ENCODE measurements at places on chromosomes 12 and 14.
A peak's percentile ranks its signal among the peaks of the same experiment; 100 is the strongest.

- no peak for DNase-seq
Measured at GRCh38 chr12:108711489-108712164, 19.7 kb downstream of the CORO1C start.

- no peak for DNase-seq
Measured at GRCh38 chr12:49796155-49796554, 32.1 kb downstream of the NCKAP5L start.

- no peak for DNase-seq
Measured at GRCh38 chr14:105483300-105484068, 3.2 kb upstream of the CRIP1 start.

GRCh38 chr12:68036642-68037041 is 47.4 kb downstream of the IFNG-AS1 start:
- no peak for DNase-seq

DNA sequence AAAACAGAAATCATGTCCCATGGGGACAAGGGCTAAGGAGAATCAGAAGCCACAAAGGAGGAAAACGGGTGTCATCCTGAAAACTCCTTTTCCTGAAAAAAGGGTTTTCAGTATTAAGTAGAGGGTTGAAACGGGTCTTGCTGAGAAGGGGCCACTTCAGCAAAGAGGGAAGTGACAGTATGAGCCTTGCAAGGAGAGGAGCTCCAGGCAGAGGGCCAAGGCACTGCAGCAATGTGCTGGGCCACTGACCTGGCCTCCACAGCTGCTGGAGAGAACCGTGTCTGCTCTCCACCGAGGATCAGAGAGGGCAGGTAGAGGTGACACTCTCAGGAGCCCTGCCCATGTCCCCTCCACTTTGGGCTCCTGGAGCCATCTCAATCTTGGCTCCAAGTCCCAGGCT is 103.3 kb downstream of the NCOR2 start:
- no peak for DNase-seq

DNA sequence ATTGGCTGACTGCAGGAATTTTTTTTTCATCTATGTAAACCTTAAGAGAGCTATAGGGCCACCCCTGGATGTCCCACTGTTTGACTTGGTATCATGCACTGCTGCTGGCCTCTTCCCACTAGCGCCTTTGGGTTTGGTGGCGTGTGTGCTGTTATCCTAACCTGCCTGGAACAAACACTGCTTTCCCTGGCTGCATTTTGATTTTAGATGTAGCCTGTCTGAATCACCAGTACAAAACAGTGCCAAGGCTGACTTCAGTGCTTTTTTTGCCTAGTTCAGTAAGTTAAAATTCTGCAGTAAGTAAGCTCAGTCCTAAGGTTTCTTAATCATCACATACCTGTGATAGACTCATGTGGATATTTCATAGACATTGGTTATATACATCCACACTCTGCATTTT is 99.2 kb downstream of the EML1 start:
- DNase-seq = no peak

- DNase-seq = no peak
Measured at GRCh38 chr12:30466093-30466585, 229.5 kb downstream of the IPO8 start.

DNA sequence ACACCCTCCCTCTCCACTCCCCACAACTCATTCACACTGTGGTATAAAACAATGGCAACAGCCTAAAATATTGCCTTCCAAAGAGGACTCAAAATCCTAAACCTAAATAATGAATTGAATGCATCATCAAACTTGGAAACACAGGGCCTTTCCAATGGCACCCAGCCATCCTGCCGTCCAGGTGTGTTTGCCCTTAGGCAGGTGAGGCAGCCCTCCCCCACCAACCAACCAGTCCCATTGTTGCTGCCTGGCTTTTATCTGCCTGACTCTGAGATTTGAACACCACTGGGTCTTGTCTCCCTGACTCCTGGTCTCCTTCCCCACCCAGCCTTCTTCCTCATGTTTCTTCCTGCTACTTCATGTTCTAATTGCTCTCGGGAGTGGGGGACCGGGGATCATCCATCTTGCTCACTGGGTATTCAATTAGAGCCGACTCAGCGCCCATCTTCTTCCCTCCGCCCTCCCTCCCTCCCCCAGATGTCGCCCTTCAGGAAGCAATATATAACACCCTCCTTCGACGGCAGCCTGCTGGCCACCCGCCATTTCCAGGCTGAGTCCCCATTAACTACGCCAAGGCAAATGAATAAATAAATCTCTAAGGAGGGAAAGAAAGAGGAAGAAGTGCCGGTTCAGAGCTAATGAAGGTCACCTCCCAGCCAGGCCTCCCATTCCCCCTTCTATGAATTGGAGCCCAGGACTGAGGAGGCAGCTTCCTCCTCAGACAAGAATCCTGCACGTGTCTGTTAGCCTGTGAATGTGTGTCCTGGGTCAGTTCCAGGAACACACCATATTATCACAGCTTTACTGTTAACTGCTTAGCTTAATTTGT is 36.3 kb upstream of the NTF3 start:
- DNase-seq = no peak

GRCh38 chr12:107404981-107405380 is 280.6 kb upstream of the PWP1 start:
- no peak for DNase-seq

DNA sequence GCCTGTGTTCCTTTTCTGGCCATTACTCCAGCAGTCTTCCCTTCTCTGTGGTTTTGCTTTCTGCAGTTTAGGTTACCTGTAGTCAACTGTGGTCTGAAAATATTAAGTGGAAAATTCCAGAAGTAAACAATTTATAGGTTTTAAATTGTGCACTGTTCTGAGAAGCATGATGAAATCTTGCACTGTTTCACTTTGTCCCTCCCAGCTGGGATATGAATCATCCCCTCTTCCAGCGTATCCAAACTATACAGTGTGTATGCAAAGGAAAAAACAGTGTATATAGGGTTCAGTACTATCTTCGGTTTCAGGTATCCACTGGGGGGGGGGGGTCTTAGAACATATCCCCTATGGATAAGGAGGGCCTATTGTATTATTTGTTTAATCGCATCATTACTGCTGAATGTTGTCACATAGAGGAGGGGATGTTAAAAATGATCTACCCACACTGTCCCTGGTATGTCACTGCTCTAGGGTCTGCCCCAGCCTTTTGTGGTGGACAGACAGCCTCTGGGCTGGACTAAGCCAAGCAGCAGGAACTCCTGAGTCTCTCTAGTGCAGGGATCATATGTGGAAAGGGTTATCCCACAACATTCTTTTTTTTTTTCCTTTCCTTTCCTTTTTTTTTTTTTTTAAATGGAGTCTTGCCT is 109.1 kb upstream of the MAX start:
- DNase-seq = no peak

DNA sequence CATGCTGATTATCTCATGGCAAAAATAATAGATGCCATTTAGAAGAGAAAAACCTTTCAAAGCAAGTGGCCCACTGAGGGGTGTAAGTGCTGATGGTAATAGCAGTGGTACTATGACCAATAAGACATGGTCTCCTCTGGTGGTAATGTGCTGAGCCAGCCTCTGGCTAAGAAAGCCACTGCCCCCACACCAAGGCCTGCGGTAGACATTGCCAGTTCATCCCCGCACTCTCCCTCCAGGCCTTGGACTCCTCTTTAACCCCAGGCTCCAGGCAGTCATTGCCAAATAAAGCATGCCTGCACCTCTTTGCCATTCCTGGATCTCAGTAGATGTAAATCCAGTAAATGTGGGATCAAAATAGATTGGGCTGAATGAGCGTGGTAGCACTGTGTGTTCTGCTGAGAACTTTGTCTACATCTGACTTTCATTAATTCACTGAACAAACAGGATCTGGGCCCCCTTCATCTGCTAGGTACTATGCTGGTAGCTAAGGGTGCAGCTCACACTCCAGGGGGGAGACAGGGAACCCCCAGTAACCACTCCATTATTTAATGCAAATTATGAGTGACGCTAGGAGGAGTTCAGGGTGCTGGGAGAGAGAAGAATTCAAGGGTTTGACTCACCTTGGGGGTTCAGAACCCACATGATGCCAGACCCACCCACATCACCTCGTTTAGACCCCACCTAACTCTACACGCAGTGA is 89.3 kb downstream of the BCL11B start:
- no peak for DNase-seq

GRCh38 chr12:39816671-39817185 is 197.1 kb upstream of the ABCD2 start:
- DNase-seq = no peak

DNA sequence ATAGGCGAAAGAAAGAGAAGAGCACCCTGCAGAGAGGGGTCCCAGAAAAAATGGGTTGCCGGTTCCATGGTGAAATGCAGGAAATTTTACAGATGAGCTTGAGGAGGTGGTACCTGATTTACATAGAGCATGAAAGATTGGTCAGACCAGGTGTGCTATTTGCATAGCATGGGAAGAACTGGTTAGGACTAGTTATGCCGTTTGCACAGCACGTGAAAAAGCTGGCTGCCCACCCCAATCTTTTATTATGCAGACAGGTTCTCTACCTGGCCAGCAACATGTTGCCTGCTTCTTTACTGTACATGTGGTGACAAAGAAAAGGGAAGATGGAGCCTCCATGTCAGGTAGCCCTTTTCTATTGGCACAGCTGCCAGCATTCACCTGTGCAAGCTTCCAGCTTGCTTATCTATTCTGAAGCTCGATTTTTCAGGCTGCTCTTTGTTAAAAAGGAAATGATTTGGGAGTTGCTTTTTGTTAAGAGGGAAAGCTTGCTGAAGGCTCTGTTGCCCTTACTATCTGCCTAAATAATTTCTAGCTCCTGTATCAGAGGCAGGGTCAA is 62.9 kb upstream of the ELK3 start:
- no peak for DNase-seq

- peak; percentile 90 for DNase-seq
Measured at GRCh38 chr14:34699873-34700621, 14.3 kb downstream of the CFL2 start.

DNA sequence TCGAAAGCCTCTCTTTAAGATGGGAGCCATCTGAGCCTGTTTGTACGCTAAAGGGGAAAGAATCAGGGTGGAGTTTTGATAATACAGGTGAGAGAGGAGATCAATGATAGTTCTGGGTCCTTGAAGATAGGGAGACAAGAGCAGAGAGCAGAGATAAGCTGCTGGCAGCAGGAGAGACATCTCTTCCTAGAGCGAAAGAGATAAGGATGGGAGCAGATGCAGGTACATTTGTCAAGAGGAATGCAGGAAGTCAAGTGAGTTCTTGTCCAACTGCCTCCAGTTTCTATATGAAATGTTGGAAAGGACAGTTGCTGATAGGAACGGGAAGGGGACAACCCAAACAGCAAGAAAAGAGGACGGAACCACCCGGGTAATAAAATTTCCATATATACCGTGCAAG is 24.7 kb upstream of the HIF1A start:
- DNase-seq = no peak

Data from NCI-H446 (cell line).